ENCODE measurements at places on chromosomes 7 and 10.

DNA sequence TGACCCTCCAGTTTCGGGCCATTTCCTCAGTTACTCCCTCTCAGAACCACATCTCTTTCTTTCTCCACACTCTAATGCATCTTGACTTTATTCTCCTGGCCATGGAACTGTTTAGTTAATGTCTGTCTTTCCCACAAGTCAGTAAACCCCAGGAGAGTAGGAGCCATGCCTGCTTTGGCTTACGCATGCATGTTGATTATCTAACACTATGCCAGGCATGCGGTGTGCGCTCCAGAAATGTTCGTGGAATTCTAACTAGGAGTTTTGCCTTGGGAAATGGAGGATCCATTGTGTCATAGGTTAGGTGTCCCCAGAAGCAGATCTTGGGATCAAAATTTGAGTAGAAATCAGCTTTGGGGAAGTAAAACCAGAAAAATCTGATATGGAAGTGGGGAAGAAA is 308.9 kb downstream of the GRID1 start:
- DNase-seq = no peak

DNA sequence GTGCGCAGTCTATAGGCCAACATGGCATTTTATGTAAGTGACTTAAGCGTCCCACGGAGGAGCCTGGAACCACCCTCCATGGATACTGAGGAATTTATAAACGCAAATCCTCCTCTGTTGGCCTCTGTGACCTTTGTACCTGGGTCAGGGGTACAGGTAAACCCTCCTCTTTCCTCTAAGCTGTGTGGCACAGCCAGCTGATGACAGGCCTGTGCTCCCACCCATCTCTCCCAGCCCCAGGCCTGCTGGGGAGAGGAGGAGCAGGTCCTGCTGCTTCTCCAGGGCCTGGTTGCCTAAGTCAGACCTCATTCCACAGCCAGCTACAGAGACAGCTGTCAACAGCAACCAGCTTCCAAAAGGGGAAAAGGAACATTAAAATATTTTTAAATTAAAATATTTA is 5.0 kb downstream of the AVPI1 start:
- no peak for DNase-seq

- DNase-seq = no peak
Observed at GRCh38 chr10:75936841-75937240, 505.4 kb downstream of the LRMDA start.

DNA sequence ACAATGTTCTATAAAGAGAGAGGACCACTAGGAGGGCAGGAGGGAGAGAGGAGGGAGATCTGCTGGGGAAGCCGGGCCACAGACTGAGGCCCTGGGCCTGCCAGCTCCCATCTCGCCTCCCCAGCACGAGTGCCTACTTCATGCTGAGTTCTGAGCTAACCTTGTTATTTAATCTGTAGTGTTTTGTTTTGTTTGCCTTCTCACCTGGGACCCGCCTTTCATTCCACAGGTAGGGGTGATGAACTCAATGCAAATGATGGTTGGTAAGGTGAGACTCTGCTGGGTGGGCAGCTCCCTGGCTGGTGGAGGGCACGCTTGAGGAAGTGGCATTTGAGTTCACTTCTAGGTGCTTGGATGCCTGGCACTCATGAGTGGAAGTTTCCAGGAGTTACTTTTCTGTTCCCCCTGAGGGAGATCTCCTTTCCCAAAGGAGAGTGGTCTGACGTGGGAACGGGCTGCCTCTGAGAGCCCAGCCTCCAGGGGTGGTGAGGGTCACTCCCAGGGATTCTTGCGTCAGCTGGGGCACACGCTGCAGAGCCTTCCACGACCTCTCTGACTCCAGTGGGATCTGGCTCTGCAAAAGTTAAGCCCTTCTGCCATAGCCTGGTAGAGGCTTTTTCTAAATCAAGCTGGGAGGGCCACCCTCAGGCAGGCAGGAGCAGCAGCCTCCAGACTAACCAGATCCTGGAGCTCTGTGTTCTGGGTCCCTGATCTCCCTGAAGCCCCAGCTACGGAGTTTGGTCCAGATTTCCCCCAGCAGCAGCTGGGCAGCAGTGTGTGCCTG is 22.4 kb downstream of the UBTD1 start:
- no peak for DNase-seq

- DNase-seq = no peak
Observed at GRCh38 chr7:278081-278480, 11.9 kb upstream of the FOXL3 start.

- DNase-seq = no peak
Observed at GRCh38 chr10:127928021-127928806, 21.3 kb downstream of the PTPRE start.

Measured in HL-60 (cell line).